Ecto neural progenitor cell (in vitro differentiated cells): ENCODE measurements at places on chromosomes 2 and 18.
A peak's percentile ranks its signal among the peaks of the same experiment; 100 is the strongest.

DNA sequence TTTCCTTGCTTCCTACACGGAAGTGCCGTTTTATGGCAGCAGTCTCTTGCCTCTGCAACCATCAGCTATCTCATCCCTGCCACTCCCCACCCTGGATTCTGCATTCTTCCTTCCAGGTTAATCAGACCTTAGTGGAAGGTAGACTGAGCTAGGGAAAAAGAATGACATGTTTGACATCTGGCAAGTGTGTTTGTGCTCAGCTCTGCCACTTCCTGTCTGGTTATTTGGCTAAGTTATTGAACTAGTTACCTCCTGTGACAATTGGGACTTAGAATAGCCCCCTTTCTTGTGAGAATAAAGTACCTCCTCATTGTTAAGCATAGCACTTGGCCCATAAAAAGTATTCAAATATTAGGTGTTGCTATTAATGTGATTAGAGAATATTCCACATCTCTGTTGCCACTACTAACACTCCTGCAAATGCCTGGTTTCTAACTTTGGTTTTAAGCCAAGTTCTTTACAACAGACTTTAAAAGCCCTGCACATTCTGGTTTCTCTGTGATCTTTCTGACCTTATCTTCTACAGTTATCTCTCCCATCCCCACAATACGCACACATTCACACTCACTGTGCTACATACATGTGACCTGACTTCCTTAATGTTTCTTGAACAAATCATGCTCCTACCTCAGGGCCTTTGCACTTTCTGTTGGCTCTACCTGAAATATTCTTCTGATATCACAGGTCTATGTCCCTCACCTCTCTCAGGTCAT, 10.8 kb upstream of the MAPRE2 start:
- DNase-seq = no peak

GRCh38 chr18:50182511-50182910, 12.4 kb downstream of the MYO5B start:
- no peak for DNase-seq

DNA sequence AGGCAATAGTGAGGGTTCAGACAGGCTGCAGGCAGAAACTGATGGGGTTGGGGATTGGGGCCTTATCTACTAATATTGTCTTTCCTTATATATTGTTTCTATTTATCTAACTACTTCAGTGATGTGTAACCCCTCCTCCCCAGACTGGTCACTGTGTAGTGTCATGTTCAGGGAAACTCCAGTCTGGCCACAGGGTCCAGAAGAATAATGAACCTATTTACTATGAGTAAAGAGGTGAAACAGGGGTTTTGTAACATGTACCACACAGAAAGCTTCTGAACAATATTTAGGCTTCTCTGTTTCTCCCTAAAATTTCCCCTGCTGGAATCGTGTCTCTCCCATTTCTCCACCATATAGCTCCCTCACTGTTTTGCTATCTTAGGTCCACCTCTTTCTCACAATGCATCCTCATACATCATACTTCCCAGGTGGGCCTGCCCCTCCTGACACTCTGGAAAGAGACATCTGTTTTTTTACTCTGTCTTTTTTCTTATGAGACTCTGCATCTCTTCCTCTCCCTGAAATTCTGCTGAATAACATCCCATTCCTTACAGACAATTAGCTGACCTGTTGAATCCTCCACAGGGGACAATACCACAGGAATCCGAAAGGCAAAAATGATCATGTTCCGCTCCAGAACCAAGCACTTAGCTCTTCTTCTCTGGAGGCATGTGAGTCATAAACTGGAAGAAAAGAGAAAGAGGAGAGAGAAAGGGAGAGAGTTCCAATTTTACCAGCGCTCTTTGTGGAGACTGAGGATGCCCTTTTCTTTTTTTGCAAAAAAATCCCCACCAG, 154.8 kb downstream of the ZEB2 start:
- no peak for DNase-seq

DNA sequence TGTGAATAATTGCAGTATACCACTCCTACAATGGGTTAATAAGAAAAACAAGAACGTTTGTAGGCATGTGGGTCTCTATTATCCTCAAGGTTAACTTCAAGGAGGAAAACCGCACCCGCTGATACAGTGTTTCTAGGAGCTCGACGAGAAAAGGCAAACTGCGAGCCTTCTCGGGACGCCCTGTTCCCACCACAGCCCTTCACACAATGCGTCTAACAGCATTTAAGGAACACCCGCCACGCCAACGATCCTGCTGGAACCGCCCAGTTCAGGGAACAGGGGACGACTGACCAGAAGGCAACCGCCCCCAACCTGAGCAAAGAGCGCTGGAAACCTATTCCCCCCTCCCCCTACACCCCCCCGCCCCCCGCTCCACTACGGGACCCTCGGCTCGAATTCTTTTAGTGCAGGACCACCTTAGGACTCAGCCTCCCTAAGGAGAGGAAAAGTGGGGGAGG, 710 bp upstream of the TMSB10 start:
- peak; percentile 76 for DNase-seq

- DNase-seq = no peak
Measured at GRCh38 chr2:184906709-184907108, 308.4 kb downstream of the ZNF804A start.

- DNase-seq = no peak
Measured at GRCh38 chr2:46236876-46237859, 60.0 kb upstream of the EPAS1 start.
